T47D (cell line): ENCODE measurements at places on chromosomes 12 and 14.

DNA sequence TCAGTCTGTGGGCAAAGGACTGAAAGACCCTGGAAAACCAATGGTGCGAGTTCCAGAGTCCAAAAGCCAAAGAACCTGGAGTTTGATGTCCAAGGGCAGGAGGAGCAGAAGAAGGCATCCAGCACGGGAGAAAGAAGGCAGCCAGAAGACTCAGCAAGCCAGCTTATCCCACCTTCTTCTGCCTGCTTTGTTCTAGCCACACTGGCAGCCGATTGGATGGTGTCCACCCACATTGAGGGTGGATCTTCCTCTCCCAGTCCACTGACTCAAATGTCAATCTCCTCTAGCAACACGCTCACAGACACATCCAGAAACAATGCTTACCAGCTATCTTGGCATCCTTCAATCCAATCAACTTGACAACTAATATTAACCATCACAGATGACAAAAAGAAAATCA is 57.2 kb upstream of the CAPRIN2 start:
- no peak for DNase-seq

GRCh38 chr14:81831128-81831820 is 297.6 kb upstream of the SEL1L start:
- DNase-seq, result peak; percentile 7

DNA sequence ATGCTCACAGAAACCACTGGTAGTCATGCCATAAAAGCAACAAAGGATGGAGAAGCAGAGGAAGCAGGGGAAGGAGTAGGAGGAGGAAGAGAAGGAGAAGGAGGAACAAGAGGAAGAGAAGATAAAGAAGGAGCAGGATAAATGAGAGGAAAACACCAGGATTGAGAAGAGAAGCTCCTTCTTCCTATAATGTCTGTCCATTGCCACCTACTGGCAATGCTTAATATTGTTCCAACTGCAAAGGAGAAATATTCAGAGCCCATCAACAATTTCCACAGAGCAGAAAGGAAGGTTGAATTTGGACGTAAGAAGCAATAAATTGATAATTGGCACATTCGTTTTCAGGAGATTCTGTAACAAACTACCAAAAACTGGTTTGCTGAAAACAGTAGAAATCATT is 898.4 kb downstream of the SLC16A7 start:
- DNase-seq, result peak; percentile 18

GRCh38 chr12:99767809-99768208 is 120.3 kb downstream of the GARIN6 start:
- DNase-seq, result no peak

GRCh38 chr12:104216521-104216924 is 944 bp downstream of the TXNRD1 start:
- DNase-seq, result no peak

- DNase-seq, result peak; percentile 75
Observed at GRCh38 chr12:121626853-121627640, 717 bp downstream of the ORAI1 start.

DNA sequence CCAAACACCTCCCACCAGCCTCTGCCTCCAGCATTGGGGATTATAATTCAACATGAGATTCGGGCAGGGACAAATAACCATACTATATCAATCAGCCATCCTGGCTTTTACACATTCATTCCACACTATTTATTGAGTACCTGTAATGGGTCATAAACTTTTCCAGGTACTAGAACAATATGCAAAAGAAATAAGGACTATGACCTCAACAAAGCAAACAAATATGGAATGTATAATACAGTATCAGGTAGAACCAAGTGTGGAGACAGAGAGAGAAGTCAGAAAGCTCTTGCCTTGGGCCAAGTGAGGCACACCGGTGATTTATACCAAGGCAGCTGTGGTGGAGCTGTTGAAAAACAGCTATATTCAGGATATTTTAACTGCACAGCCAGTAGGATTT is 116.3 kb downstream of the TSPAN8 start:
- no peak for DNase-seq

DNA sequence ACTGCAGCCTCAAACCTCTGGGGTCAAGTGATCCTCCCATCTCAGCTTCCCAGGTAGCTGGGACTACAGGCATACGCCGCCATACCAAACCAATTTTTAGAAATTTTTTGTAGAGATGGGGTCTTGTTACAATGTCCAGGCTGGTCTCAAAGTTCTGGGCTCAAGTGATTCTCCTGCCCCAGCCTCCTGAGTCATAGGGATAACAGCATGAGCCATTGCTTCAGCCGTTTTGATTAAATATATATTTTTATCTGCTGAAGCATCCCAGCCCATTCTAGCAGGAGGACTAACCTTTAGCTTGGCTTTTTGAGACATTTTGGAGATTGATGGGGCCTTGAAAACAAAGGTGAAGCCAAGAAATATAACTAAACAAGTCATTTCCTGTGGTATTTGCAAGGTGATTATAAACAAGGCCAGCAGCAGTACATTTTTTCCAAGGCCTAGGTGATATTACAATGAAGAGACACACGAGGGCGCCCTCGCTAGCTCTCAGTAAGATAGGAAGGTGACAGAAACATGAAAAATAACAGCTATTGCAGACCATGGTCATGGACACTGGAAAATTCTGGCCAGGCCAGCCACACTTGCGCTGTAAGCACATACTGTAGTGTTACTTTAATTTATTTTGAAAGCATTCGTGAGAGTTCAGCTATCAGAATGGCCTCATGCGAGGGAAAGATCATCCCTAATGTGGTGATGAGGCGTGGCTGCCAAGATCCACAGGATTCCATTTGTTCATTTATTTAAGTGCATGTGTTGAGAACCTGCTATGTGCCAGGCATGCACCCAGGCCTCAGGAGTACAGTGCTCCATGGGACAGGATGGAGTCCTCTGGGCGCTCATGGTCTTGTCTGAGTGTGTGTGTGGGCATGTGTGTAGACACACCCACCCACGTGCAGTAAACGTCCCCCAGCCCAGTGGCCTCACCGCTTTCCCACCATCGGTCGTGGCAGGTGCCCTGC is 63.5 kb downstream of the DGLUCY start:
- DNase-seq, result peak; percentile 55

GRCh38 chr12:12483438-12483837 is 79.2 kb downstream of the DUSP16 start:
- DNase-seq, result no peak

- DNase-seq, result no peak
Observed at GRCh38 chr14:49008363-49008762, 577.8 kb downstream of the RPS29 start.

- no peak for DNase-seq
Observed at GRCh38 chr12:129753586-129753985, 150.2 kb downstream of the TMEM132D start.

GRCh38 chr12:66683073-66683472 is 4.2 kb upstream of the GRIP1 start:
- no peak for DNase-seq

DNA sequence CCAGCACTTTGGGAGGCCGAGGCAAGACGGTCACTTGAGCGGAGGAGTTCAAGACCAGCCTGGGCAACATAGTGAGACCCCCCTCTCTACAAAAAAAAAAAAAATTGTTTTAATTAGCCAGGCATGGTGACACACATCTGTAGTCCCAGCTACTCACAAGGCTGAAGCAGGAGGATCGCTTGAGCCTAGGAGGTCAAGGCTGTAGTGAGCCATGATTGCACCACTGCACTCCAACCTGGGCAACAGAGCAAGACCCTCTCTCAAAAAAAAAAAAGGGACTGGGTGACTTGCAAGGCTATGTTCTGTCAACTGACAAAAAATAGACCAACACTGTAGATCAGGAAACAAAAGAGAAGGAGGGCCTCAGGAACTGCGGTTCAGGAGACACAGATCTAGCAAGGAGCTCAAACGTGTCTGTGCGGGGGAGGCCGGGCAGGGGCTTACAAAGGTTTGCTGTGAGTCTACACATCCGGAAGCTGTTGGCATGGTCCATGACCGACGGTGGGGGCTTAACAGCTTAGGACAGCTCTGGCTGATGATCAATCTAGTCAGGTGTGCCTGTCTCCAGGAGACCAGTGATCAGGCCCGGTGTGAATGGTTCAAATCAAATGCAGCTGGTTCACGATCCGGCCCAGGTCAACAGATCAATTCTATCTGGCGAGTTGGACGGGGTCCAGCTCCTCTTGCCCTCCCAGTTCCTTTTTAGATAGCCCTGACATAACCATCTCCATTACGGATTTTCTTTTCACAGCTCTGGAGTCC is 31.7 kb upstream of the INF2 start:
- no peak for DNase-seq

- no peak for DNase-seq
Observed at GRCh38 chr14:84144166-84144565, 1385.8 kb upstream of the FLRT2 start.

DNA sequence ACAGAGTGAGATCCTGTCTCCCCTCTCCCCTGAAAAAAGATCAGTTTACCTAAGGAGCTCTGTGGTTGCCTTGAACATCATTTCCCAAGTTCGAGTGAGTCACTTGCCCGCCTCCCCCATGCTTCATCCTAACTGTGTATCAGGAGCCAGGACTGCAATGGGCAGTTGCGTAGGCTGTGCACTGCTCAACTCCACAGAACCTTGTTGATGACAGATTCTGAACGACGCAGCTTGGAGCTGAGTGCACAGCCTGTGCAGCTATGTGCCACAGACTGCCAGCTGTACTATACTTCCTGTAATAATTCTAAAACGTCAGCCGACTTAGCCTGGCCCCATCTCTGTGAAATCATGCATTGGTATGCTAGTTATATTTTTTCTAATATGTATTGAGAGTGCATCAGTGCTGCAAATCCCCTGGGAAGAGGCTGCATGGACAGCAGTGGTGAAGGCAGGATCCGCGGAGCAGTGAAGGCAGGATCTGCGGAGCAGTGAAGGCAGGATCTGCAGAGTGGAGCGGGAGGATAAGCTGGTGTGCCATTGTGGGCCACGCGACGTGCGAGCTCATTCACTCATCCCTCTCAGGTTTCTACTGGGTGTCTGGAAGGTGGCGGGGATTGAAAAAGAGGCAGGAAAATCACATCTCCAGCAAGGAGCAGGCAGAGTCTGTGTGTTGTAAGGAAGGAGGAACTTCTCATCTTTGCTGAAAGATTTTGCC is 80.8 kb downstream of the GALNT9 start:
- no peak for DNase-seq

DNA sequence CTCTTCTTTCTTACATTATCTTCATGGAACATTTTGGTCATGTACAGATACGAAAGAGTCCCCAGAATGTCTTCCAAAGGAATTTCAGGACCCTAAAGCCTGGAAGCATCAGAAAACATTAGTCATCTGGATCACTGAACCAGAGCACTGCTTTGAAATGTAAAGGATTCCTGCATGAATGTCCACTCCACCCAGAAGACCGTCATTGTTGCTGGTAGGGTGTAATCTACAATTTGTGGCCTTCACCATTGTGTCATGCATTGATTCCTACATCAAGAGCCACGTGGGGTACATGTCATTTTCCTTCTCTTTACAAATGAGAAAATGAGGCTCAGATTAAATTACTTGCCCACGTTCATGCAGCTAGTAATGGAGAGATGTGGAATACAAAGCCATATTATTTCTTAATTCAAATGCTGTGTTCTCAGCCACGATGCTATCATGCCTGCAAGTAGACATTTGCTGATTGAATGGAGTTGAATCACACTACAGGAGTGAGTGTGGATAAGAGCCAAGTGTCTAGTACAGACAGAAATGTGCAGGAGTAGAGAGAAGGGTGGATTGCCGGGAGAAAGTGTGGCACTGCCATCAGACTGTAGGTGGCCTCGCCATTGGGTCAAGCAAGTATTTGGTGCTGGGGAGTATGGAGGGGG is 231.2 kb downstream of the C12orf75 start:
- DNase-seq, result no peak

DNA sequence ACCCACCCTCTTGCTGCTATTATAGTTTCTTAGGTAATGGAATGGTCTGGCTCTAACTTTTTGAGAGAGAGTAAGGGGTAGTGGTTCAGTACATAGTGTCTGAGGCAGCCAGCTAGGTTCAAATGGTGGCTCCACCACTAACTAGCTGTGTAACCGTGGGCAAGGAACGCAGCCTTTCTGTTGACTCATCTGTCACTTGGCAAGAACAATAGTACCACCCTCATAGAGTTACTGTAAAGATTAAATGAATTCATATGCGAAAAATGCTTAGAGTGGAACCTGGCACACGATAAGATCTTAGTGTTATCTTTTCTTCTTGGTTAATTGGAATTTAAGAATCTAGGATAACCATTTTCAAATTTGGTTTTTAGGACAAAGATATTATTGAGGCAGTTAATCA is 14.0 kb downstream of the CCDC62 start:
- DNase-seq, result no peak

DNA sequence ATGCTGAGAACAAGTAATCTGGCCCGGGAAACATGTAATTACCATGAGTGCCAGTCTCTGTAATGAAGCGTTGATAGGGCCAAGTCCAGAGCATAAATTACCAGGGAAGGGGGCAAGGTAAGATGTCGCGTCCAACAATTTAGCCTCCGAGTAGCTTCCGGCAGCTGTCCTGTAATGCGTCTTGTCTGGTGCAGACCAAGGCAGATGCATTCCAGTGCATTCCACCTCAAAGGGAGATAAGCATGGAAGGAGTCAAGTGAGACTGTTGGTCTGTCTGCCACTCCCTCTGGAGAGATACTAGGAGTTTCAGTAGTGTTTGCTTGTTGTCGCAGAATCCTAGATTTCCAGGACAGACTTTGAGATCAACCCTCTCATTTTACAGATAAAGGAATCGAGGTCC is 218.3 kb downstream of the AACS start:
- no peak for DNase-seq

GRCh38 chr14:24673059-24673458 is 39.1 kb upstream of the GZMB start:
- DNase-seq, result no peak

DNA sequence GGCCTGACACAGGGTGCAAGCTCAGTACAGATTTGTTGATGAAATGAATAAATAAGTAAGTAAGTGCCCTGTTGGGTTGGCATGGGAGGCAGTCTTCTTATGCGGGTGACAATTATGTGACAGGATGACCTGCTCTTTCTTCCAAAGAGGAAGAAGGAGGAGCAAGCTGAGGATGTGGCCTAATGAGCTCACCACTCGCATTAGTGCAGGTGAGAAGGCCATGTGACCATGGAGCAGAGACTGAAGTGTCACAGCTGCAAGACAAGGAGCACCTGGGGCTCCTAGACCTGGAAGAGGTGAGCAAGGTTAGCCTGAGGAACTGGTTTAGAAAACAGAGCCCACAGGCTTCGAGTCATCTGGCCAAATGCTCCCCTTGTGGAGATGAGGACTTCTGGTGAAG is 34.9 kb downstream of the LRTM2 start:
- peak; percentile 58 for DNase-seq

- DNase-seq, result no peak
Observed at GRCh38 chr12:119145367-119145766, 33.4 kb upstream of the HSPB8 start.

DNA sequence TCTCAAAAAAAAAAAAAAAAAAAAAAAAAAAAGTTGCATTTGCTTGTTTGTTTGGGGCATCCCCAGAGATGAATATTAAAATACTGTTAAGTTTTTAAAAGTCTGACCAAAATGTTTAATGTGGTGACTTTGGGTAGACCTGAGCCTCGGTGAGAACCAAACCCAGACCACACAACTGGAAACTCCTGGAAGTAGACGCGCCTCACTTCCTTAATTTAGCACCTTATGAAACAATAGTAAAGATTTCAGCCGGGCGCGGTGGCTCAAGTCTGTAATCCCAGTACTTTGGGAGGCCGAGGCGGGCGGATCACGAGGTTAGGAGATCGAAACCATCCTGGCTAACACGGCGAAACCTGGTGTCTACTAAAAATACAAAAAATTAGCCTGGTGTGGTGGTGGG is 9.3 kb downstream of the NFKBIA start:
- no peak for DNase-seq

GRCh38 chr14:64549791-64550620 is at the start of gene PPP1R36:
Gene PPP1R36 (plus strand): TSS chr14:64549961. CDS start chr14:64549998, 37 bp downstream.
- no peak for DNase-seq
